Ovary (tissue), 10 donors: ENCODE measurements at places on chromosomes 13 and 19.
A peak's percentile ranks its signal among the peaks of the same experiment; 100 is the strongest.

GRCh38 chr19:50490411-50490811 is 13.8 kb upstream of the GARIN5A start:
- no peak for DNase-seq

GRCh38 chr19:39765091-39766076 is 13.3 kb upstream of the LEUTX start:
- DNase-seq: no peak

DNA sequence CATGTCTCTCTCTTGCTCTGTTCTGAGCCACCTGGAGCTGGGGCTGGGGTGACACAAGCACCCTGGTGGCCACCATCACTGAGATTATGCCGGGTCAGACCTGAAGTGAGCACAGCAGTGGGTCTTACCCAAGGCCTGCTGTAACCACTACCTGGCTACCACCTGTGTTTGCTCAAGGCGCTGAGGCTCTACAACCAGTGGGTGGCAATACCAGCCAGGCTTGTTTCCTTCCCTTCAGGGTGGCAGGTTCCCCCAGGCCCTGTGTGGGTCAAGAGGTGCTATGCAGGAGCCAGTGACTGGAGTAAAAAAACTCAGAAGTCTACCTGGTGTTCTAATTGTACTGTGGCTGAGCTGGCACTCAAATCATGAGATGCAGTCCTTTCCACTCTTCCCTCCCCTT is 8.0 kb upstream of the ZNF443 start:
- no peak for DNase-seq

- DNase-seq: no peak
These were observed 2.1 kb upstream of the GNA15 start for GRCh38 chr19:3133793-3134116.

- no peak for DNase-seq
These were observed 3.1 kb downstream of the JUNB start for GRCh38 chr19:12794196-12794941.

DNA sequence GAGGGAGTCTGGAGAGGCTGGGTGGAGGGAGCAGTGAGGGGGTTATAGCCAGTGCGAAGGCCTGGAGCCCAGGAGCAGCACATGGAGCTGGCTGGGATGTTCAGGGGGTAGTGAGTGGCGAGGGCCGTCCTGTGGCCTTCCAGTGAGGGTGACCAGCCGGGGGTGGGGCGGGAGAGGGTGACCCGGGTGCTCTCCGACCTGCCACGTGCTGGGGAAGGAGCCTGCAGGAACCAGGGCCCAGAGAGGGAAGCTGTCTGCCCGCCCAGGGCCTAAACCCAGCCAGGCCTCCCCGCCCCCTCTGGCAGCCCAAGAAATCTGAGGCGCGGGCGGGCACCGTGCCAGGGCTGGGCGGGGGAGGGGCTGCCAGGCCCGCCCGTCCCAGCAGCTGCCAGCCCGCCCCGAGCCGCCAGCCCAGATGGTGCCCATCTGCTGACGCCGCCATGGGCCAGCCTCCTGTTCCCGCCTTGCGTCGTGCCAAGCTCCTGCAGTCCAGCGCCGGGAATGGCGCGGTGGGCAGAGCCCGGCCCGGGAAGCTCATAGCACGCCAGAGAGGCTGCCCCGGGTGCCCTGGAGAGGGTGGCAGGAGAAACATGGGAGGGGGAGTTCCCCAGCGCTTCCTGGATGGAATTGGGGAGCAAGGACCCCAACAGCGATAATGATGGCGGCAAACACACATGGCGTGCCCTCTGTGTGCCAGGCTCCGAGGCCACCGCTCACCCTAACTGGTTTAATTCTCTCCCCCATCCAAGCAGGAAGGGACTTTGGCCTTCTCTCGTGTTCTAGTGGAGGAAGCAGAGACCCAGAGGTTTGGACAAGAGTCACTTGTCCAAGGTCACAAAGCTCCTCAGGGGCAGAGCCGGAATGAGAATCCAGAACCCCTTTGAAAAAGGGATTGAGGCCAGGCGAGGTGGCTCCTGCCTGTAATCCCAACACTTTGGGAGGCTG is 21.5 kb downstream of the NFIC start:
- DNase-seq: peak; percentile 80
